ENCODE measurements at places on chromosomes 11 and 22.

GRCh38 chr11:72576661-72577060, 97.6 kb downstream of the PDE2A start:
- peak; percentile 10 for DNase-seq

DNA sequence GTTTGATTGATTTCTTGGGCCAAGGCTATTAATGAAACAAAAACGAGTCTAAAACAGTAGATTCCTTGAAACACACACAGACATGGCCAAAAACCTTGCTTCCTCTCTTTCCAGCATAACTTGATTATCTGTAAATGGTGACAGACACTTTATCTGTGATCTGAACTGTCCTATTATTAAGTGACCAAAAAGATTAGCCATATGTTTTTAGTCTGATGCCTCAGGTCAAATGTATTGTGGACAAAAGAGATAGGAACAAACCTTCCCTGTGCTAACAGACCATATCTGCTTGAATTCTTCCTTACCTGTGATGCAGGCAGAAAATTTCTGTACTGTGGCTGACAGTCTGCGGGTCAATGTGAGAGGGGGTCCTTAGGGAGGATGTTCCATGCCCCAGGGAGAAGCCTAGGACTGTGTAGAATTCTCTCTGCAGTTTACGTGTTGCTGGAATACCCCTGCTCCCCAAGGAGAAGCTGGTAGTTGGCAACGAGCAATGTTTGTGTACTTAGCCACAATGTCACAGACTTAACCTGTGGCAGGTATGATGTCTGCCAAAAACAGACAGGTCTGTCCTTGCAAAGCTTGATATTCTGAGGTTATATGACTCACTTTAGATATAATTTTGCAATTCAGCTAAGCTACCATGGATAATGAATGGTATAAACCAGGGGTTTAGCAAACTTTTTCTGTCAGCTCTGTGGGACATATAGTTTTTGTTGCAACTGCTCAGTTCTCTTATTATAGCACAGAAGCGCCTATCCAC, 31.2 kb downstream of the C11orf71 start:
- no peak for DNase-seq

DNA sequence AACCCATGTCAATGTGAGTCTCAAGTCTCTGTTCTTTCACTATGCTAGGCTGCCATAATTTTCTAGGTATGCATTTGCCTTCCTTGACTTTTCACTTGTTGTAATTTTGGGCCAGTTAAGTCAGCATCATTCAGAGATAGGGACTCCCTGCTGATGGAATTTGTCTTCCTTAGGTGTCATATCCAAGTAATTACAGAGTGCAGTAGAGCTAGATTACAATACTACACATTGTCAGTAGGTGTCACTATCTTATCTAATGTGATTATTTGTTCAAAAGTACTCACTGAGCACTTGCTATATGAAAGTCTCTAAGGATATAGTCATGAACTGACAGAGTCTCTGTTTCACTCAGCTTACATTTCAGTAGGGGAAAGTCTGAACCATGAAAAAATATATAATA, 25.0 kb upstream of the SYN3 start:
- no peak for DNase-seq

- DNase-seq, result no peak
Observed at GRCh38 chr11:73931039-73931645, 19.7 kb upstream of the DNAJB13 start.

DNA sequence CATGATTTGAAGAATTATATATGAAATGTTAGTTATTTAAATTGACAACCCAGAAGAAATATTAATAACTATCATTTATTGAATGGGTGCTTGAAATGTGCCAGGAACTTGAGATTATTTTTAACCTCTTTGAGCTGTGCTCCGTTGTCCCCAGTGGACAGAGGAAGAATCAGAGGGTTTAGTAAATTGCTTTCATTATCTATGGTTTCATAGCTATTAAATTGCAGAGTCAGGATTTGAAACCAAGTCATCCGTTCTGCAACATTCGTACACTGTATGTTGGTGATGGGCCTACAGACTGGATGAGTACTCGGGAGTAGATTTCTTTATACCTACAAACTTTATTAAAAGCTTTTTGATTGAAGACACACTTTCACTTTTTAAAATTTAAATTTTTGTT, 4.9 kb downstream of the HSD17B12 start:
- DNase-seq, result no peak

GRCh38 chr11:101576456-101576855, 7.4 kb downstream of the TRPC6 start:
- DNase-seq, result no peak

DNA sequence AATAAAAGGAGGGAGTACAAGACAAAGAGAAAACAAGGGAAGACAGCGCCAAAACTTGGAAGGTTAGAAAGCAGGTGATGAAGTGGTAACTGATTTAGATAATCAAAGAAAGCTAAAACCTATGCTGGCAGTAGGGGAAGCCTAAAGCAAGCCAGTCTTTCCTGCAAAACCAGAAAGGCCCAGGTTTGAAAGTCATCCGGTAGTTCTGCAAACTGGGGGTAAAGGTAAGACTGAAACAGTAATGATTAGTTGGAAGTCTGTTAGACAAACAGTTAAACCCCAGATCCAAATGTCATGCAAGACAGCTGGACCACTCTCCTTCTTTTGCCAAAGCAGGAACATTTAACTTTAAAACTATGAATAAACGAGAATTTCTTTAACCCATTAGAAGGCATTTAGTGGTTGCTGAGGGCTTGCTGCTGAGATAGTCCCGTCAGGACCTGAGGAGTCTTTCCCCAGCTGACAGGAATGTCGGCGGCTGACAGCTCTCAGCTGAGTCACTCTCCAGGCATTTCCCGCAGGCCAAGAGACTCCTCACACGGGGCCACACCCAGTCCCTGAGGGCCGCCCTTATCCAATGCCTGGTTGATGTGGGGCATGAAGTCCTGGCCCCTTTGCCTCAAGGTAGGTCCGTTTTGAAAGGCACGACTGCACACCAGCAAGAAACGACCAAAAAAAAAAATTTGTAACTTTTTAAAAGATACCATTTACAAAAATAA, 36.3 kb upstream of the CFAP300 start:
- no peak for DNase-seq

DNA sequence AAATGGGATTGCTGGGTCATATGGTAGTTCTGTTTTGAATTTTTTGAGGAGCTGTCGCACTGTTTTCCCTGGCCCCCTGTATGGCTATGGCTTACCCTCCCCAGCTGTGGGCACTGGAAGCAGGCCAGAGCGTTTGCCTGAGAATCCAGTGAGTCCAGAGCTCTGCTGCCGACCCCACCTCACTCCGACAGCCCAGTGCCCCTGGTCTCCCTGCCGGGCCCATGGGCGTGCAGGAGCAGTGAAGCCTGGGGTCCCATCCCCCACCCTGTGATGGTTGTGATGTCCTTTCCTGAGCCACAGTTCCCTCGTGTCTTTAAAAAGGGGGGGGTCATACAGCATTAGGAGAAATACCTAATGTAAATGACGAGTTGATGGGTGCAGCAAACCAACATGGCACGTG, 13.3 kb upstream of the GRAMD4 start:
- DNase-seq, result no peak

DNA sequence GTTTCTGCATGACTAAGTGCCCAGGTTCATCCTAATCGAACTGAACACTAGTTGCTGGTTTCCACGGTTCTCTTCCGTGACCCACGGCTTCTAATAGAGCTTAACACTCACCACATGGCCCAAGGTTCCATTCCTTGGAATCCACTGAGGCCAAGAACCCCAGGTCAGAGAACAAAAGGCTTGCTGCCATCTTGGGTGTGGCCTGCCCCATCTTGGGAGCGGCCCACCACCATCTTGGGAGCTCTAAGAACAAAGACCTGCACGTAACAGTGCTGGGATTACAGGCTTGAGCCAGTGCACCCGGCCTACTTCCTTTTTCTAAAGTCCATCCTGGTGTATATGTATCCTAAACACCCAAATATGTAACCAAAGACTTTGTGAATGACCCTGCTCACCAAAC, 68.8 kb downstream of the SLC35F2 start:
- no peak for DNase-seq

GRCh38 chr11:64764040-64764611, 4.4 kb upstream of the PYGM start:
- no peak for DNase-seq

DNA sequence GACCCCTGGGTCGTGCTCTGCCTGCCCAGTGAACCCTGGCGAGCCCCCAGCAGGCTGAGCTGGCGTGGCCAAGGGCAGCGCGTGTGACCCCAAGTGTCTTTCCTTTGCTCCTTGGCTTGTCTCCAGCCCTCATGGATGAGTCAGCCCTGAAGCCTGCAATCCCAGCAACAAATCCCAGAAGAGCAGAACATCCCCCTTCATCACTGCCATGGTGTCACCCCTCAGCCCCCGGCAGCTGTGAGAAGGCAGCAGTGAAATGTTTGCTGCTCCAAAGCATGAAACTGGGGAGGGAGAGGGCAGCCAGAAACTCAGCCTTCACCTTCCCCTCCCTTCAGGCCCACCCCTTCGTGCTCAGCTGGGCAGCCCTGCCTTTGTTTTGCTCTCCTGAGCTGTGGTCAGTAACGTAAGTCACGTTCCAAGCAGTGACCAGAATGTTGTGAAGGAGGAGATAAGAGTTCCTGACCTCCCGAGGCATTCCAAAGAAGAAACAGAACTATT, 29.8 kb downstream of the ADAMTS15 start:
- no peak for DNase-seq
